ENCODE measurements at places on chromosomes 12 and 14.

DNA sequence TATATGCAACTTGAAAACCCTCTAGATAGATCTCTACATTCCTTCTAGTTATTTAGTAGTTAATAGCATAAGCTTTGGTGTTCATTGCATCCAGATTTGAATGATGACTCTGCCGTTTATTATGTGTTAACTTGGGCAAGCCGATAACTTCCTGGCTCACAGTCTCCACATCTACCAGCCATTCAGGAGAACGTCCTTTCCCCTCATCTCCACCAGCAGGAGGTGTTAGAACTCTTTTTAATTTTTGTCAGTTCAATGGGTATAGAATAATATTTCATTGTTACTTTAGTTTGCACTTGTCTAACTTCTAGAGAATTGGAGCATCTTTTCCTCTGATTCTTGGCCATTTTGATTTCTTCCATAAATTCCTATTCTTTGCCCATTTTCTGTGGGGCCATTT lies 30.0 kb upstream of the WSCD2 start:
- DNase-seq = no peak

DNA sequence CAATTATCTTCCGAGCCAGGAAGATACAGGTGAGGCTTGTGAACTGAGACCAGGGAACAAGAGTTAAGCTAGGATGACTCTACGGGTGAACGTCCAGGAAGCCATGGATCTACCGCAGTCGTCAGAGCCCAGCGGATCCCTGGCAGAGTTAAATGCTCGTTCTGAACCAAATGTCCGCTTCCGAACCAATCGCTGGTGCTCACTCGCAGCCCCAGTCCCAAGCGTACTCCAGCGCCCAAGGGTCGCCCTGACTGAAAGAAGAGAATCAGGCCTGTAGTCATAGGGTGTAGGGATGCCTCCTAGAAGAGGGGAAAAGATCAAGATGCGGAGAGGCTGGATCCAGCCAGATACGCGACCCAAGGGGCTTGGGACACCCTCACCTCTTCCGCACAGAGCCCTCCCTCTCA lies 283 bp downstream of the VIPAS39 start:
- peak; percentile 61 for DNase-seq

GRCh38 chr12:49019443-49020324 lies 1.1 kb upstream of the PRKAG1 start:
- DNase-seq = no peak

- no peak for DNase-seq
Measured at GRCh38 chr12:52800259-52800917, 4.5 kb upstream of the KRT3 start.

DNA sequence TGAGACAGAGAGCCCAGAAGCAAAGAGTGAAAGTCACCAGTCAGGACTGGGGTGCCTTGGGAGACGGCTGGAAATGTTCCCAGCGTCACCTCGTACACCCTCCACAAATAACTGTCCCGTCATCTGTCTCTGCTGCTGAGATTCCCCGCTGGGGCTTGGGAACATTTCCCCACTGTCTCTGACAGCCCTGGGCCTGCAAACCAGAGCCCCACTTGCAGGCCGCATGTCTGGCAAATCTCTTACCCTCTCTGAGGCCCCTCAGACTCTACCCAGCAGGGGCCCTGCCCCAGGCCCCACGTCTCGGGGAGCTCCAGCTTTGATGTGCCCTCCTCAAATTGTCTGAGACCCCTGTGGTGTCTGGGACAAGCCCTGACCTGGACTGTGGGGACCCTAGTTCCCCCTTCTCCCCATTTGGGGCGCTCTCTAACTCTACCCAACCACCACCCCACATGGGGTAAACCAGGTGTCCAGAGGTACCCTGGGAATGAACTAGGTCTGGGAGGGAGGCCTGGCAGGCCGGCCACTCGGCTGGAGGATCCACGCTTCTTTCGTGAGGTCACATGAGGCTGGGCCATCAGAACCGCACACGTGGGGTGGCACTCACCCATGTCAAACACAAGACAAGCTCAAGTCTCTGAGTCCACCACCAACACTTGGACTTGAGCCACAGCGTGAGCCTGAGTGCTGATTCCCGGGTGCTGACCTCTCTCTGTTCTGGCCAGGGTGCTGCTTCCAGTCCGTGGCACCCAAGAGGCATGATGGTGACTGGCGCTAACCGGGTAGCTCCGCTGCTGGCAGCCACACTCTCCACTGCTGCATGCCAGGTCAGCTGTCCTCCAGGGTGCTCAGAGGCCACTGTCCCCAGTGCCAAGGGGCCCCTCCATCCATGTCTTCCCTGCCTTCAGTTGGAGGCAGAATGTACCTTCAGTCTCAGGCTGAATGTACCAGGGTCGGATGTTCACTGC lies 59.8 kb downstream of the DIO3 start:
- DNase-seq = no peak

- no peak for DNase-seq
Measured at GRCh38 chr12:104870797-104871196, 87.3 kb downstream of the SLC41A2 start.

DNA sequence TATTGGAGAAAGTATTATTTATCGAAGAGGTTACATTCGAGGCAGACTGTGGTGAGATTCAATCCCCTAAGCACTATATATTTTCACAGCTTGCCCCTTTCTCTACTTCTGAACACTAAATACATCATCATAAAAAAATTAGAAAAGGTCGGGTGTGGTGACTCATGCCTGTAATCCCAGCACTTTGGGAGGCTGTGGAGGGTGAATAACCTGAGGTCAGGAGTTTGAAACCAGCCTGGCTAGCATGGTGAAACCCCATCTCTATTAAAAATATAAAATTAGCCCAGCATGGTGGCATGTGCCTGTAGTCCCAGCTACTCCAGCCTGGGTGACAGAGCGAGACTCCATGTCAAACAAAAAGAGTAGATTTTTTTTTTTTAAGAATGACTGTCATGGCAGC lies 70.6 kb upstream of the MYF6 start:
- no peak for DNase-seq

DNA sequence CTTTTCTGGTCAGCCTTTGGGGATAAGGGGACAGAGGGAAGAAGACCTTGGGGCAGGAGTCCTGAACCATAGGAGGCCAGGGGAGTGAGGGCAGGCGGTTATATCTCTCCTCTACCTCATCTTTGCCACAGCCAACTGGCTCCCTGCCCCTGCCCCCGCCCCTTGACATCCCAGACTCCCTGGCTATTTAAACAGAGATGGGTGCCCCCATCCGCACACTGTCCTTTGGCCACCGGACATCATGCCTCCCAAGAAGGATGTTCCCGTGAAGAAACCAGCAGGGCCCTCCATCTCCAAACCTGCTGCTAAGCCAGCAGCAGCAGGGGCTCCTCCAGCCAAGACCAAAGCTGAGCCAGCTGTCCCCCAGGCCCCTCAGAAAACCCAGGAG lies 1.3 kb downstream of the MYL6B start:
- DNase-seq = no peak
